Fibroblast of skin of right biceps (primary cell): ENCODE measurements at places on chromosomes 3 and 15.

GRCh38 chr3:25683882-25684281 lies 19.2 kb upstream of the TOP2B start:
- DNase-seq: no peak

GRCh38 chr3:126490619-126491018 lies 14.9 kb upstream of the ZXDC start:
- DNase-seq: no peak

- no peak for DNase-seq
Observed at GRCh38 chr3:56800130-56800831, 1.5 kb downstream of the ARHGEF3 start.

DNA sequence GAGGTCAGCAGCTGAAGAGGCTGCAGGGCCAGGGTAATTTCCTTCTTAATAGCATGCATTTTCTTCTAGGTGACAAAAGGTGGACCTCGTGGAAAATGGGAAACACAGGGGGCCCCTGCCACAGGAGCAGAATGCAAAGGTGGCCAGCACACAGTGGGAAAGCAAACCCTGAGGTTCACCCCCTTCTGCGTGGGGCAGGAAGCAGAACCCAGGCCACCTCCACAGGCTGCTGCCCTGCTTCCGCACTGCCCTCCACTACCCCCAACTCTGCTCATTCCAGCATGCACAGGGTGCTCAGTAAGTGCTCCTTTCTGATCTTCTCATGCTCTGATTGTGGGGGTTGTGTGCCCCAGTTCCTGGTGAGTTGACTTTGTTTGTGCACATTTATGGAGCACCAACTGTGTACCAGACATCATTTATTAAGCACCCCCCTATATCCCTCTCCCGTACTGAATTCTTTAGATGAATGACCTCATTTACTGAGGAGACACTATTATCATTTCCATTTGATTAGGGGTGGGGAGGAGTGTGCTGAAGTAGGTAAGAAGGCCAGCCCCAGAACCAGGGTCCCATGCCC lies 12.7 kb upstream of the FGD5 start:
- no peak for DNase-seq

DNA sequence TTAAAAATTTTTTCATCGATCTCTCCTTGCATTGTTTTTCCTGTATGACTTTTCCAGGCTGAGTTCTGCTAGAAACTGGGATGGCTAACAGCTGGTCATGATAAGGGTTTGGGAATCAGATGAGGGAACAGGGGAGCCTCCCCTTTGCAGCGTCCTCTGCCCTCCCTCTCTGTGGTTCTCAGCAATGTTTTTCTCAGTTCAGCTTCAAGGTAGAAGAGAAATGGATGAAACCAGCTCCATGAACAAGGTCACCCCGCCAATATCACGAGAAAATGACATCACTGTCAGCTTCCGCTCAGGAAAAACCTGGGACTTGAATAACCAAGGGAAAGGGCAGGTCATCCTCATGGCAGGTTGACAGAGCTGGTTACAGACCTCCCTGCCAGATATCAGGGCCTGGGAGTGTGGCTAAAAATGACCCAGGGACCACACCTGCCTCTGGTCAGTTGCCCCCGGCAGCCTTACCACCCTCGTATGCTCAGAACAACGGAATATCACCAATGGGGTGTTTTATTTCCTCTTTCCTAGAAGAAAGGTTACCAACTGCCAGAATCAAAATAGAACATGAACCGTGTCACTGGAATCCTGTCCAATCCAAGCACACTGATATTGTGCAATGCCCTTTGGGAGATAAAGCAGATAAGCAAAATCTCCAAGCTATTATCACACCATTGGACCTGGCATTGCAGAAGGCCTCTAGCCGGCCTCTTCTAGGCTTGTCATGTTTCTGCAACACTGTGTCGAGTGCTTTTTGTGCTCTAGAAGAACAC lies 26.1 kb downstream of the LSM3 start:
- peak; percentile 67 for DNase-seq

DNA sequence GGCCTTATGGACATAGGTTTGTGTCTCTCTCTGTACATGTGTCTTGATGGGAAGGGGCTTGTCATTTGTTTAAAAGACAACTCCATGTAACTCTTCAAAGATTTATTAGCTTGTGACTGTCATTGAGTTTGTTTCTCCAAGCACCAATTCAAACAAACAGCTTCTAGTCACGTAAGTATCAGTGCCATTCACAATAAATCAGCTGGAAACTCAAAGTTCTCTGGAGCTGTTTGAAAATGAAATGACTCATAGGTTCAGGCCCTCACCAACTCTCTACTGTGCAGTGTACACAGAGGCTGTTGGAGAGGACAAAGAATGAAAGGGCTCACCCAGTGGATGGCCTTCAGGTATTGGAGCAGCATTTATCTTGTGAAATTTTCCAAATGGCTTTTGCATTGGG lies 476.3 kb downstream of the AGBL1 start:
- DNase-seq: no peak

DNA sequence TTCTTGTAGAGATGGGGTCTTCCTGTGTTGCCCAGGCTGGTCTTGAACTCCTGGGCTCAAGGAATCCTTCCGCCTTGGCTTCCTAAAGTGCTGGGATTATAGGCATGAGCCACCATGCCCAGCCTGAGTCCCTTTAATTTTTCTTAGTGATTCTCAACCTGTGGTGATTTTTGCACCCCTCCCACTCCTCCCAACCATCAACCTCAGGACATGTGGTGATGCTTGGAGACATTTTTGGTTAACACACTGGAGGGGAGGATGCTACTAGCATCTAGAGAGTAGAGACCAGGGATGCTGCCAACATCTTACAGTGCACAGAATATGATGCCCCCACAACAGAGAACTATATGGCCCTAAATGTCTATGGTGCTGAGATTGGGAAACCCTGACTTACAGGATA lies 83.0 kb upstream of the LMOD3 start:
- no peak for DNase-seq

- DNase-seq: peak; percentile 76
Observed at GRCh38 chr3:161977063-161977462, 480.5 kb downstream of the OTOL1 start.

DNA sequence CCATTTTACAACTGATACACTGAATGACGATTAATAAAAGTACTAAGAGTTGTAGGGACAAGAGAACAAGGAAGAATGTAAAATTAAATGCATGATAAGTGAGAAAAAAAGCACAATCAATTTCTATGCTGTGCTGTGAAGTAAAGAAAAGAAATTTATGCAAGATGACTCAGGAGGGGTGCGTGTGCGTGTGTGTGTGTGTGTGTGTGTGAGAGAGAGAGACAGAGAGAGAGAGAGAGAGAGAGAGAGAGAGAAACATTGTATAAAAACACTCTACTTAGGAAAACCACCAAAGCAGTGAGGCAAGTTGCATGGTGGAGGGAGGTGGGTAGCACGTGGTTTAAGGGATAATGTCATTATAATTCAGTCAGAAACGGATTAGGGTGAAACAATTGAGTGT lies 580.8 kb upstream of the ALCAM start:
- peak; percentile 43 for DNase-seq

GRCh38 chr15:74845581-74845980 lies 2.6 kb upstream of the ULK3 start:
- no peak for DNase-seq

GRCh38 chr3:35946121-35946853 lies 307.0 kb downstream of the ARPP21 start:
- DNase-seq: peak; percentile 35

DNA sequence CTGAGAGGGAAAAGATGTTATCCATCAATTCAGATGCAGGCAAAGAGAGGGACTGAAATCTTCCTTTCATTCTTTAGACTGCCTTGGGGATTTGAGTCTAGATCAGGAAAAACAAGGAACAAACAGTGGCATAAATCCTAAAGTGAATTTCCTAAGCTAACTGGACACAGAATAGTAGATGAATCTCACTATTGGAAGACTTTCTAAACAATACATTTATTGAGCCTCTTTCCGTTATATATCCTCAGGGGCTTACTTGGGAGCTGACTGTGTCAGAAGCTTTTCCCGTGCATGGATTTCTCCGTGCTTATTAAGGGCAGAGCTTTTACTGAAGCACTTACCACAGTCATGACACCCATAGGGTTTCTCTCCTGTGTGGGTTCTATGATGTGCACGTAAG lies 10.0 kb downstream of the ZSCAN29 start:
- no peak for DNase-seq

- no peak for DNase-seq
Observed at GRCh38 chr15:64552281-64552948, 92.0 kb downstream of the ZNF609 start.

GRCh38 chr3:100984308-100984707 lies 8.9 kb downstream of the ABI3BP start:
- peak; percentile 45 for DNase-seq

- peak; percentile 76 for DNase-seq
Observed at GRCh38 chr3:172673210-172673679, 37.6 kb downstream of the NCEH1 start.

- DNase-seq: no peak
Observed at GRCh38 chr3:85164436-85164835, 205.6 kb downstream of the CADM2 start.
